ENCODE measurements at places on chromosomes 5 and 9.

DNA sequence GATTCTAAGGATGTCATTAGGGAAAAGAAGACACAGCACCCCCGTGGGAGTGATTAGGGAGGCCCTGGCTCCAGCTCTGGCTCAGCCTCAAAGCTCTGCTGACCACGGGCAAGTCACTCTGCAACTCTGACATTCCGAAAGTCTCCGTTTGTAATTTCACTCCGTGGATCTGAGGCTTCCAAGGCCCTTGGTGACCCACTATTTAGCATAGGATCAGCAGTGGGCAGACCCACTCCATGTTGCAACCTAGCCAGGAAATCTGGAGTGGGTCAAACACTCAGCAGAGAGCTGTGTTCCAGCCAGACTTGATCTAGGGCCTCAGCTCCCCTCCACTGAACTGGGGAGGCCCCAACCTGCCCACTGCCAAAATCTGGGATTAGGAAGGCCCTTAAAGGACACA, 11.8 kb downstream of the PHF19 start:
- no peak for DNase-seq

DNA sequence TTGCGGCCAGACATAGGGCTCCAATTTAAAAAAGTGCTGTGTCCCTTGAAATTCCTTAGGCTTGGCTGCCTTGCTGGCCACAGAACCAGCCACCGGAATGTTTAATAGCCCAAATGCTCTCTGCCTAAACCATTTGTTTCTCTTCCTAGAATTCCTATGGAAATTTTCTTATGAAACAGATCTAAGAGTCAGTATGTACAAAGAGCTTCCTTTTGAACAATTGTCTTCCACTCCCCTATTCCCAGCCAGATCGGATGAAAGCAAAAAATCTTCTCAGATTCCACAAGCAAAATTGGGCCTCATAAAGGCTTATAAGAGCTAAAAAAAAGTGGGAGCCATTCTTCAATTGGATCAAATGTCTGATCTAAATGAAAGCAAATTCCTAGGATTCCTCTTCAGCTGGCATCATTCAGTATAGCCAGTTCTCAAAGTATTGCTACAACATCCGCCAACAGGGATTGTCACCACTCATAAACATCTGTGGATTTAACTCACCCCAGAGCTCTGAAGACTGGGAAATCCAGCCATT, 104.3 kb downstream of the CEMIP2 start:
- no peak for DNase-seq

DNA sequence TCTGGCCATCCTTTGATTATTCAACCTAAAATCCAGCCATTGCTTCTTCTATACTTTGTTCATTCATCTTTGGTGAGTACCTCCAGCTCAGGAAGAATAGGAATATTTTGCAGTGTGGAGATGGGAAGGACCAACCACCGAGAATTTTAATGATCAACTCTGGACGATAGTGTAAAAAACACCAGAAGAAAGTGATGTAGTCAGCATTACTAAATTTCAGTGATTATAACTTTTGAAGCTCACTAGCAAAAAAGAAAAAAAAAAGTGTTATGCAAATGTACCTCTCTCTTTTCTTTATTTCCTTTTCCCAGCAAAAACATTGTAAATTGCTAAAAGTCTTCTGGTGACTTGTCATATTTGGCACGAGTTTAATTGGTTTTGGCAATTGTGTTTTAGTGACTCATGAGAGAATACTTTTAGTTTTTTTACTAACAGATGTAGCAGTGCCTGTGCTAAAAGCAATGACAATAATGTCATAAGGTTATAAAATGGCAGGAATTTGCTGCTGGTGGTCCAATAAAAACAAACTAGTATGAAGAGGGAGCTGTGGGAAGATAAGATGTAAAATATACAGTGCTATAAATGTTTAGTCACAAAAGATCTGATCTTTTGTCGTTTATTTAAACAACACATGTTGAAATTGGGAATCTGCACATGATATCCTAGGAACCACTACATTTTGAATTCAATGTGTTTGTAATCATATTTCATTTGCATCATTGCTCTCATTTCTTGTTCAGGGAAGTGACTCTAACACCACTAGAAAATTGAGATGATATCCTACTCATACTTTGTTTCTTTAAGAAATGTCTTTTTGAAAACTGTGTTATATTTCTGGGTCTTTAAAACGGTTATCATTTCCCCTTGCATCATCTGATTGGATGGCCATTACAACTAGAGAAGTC, 81.3 kb upstream of the ERCC6L2 start:
- DNase-seq: no peak

DNA sequence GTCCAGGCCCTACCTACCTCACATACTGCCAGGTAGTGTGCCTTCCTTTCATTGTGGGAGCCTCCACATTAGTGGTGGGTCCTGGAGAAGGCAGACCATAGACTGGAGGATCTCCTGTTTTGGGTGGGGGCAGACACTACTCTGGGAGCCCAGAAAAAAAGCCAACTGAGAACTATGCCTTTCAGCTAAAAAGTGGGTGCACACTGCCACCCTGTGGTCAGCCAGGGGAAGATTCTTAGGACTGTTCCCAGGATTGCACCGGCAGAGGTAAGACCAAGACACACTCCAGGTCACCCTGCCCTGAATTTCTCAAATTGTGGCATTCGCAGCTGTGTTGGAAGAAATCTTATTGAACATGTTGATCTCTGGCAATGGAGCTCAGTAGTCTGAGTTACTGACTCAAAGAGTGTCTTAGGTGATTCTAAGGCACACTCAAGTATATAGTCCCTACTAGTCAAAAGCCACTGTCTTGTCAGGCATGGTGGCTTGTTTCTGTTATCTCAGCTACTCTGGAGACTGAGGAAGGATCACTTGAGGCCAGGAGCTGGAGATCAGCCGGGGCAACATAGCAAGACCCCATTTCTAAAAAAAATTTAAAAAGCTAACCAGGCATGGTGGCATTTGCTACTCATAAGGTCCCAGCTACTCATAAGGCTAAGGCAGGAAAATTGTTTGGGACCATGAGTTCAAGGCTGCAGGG, 3.6 kb downstream of the SIGMAR1 start:
- peak; percentile 37 for DNase-seq

DNA sequence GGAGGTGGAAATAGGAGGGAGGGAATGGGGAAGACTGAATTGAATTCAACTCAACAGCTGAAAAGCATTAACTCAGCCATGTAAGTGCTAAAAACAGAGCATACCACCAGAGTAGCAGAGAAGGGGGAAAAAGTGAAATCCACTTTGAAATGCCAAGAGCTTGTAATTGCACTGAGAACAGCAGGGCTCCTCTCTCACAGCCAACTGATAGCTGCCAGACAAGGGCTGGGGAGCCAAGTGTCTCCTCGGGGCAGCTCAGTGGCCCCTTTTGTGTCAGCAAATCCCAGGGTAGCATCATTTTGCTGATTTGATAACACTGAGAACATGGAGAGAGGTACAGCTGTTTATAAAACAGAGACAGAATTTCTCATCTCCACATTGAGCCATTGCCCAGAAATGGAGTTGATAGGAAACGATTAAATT, 182.5 kb downstream of the FRMD3 start:
- no peak for DNase-seq

DNA sequence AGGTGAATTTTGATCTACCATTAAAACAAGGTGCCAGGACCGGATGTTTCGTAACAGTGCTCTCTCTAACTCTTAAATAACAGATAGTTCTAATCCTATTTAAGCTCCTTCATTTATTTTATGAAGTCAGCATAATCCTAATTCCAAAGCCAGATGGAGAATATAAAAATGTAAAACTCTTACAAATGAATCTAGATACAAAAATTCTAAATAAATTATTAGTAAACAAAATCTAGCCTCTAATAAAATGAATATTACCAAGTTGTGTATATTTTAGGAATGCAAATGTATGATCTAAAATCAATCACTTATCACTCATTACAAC, 32.4 kb upstream of the IL33 start:
- no peak for DNase-seq

GRCh38 chr5:39201781-39202596, 17.4 kb downstream of the FYB1 start:
- DNase-seq: no peak

DNA sequence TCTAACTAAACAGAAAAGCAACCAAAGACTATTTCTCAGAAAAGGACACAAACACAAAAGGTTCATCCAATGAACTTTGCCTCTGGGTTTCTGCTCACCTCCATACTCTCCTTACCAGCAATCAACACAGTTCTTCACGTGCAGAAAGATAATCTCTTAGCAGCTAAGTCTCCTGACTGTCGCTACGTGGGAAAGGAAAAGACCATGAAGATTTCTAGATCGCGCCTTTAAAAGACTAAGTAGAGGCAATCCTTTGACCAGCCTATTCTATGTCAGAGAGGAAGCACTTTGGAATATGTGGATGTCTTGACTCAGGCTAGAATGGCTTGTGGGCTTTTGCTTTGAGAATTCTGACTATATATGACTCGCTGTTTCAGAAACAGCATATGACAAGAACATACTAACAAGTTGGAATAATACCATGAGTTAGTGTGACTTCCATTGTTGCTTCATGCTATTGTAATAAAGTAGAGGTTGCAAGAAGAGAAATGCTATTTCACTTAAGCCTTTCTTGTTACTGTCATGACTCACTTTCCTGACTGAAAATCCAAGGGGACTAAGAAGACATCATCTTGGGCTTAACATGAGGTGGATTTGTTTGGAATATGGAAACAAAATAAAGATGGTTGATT, 339.5 kb upstream of the RFX3 start:
- DNase-seq: no peak

GRCh38 chr9:94950579-94951323, 224.3 kb downstream of the AOPEP start:
- no peak for DNase-seq

Data from stimulated activated CD8-positive, alpha-beta memory T cell treated with anti-CD3 and anti-CD28 coated beads, Interleukin-4, amount 100 ng/mL, for 4 hours (primary cell).